ENCODE measurements at places on chromosomes 1 and 21.

DNA sequence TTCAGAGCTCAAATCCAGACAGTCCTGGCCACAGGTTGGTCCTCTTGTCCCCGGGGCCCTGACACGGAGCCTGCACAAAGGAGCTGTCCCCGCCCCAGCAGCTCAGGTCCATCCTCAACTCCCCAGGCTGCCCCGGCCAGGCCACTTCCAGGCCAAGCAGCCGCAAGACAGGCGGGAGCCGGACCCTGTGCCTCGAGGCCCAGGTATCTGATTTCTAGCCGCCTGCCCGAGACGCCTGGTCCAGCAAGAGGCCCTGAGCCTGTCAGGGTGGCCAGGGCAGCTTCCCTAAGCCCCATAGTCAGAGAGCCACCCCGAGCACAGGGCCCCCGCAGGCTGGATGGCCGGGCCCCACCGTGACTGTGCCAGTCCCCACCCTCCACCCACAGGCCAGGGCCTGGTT lies 165.3 kb downstream of the PRDM16 start:
- no peak for DNase-seq

DNA sequence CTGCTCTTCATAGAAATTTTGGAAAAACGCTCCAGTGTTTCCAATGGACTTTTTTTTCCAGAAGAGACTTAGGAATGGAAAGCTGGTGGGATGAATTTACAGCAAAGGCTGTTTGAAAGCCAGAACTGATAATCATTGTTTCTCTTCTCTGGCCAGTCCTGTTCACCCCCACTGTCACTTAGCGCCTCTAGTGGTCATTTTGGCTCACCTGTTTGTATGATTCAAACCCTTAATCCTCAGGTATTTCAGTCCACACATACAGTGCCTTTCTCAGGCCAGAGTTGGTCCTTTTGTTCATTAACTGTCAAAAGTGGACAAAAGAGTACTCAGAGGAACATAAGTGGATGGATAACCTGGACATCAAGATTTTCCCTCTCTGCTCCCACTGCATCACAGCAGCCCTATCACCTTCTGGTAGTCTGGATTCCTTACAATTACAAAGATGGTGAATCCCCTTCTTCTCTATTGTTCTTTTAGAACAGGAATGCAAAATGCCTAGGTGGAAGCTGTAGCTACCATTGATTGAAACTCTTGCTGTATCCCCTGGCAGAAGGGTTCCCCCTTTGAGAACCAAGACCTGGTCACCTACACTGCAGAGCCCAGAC lies 177.6 kb upstream of the OLFM3 start:
- no peak for DNase-seq

GRCh38 chr1:223496883-223497282 lies 103.7 kb downstream of the CCDC185 start:
- DNase-seq, result no peak

DNA sequence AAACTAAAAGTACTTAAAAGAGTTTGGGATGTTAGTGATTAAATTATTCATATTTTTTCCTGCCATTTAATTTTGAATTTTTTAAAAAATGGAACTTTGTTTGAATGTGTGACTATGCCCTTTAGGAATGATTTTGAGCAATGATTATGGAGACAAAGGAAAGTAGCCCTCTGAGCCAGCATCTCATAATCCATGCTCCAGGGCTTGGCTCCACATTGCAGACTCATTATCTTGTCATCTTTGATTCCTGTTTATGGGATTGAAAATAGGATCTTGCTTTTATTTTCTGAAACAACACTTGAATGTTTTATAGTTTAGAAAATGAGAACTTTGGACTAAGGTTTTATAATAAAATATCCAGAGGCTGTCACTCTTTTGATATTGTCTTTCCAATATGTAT lies 14.5 kb downstream of the AXDND1 start:
- no peak for DNase-seq

DNA sequence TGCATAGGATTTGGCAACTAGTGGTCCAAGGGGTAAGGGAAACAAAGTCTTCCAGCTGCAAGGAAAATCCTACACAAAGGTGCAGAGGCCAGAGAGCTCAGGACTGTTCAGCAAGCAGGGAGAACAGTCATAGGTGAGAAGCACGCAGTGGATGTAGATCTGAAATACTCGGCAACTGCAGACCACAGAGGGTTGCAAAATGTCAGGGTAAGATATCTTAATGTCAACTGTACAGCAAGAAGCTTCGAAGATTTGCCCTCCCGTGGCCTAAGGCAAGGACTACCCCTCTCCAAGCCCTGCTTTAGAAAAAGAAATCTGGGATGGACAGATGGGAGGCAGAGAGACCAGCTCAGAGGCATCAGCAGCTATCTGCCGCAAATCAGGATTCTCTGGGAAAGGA lies 153.4 kb upstream of the IRF2BP2 start:
- DNase-seq, result no peak

DNA sequence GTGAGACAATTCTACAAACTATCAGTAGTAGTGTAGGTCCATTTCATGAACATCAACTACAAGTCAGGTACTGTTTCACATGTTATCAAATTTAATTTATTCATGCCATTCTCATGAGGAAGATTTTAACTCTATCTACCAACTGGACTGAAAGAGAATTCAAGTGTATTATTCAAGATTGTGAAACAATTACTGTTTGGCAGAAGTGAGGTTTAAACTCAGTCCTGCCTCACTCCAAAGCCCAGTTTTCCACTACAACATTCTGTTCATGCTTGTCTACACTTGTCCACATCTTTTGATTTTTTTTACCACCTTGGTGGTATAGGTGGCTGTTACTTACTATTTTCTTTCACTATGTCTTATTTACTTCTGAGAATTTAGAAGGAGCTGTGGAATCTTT lies 272.9 kb downstream of the TGFB2 start:
- DNase-seq, result peak; percentile 28

DNA sequence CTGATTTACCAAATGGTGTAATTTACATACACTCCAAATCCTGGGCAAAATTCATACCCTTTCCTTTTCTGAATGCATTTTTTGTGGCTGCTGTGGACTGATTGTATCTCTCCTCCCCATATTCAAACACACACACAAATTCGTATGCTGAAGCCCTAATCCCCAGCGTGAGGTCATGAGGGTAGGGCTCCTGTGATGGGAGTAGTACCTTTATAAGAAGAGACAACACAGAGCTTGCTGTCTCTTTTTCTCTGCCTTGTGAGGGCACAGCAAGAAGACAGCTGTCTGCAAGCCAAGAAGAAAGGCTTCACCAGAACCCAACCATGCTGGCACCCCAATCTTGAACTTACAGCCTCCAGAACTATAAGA lies 24.4 kb downstream of the DUSP10 start:
- DNase-seq, result no peak

DNA sequence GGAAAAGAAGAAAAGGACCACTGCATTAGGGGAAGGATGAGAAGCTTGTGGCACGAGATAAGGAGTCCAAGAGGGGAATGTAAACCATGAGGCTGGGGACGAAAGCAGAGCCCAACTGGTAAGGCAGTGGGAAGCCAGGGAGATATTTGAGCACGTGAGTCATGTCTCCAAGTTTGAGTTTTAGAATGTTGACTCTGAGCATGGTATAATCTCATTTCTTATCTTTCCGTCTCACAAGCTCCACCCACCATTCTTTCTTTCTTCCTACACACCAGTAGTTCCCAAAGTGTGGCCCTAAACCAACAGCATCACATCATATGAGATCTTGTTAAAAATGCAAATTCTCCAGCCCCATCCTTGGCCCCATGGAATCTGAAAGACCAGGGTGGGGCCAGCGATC lies 145.3 kb downstream of the PLPP3 start:
- DNase-seq, result no peak

DNA sequence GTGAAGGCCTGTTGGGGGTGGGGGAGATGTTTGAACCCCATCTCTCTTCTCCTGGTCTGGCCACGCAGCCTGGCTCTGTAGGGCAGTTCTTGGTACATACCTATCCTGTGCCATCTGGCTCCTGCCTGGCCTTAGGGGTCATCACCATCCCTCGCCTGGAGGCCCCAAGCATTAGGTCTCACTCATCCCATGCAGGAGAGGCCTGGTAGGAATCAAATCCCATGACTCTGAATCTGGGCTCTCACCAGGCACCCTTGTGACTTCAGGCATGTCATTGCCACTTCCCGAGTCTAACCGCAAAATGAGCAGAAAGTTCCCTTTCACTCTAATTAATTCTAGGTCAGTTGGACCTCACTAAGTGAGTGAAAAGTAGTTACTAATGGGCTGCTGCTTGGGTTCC lies 37.2 kb downstream of the ETNK2 start:
- no peak for DNase-seq

GRCh38 chr1:161038523-161039153 lies at the start of gene TSTD1:
TSTD1 (minus strand) TSS chr1:161038964; CDS start chr1:161038889, 75 bp downstream.
- peak; percentile 32 for DNase-seq

- DNase-seq, result no peak
These were observed 12.1 kb downstream of the DYRK1A start for GRCh38 chr21:37378700-37379139.

- peak; percentile 96 for DNase-seq
These were observed 116.0 kb downstream of the ETS2 start for GRCh38 chr21:38921511-38922251.

GRCh38 chr1:68449901-68450300 lies at the start of gene RPE65:
RPE65 (minus strand) TSS chr1:68449954; CDS start chr1:68449905, 49 bp downstream.
- DNase-seq, result peak; percentile 57

DNA sequence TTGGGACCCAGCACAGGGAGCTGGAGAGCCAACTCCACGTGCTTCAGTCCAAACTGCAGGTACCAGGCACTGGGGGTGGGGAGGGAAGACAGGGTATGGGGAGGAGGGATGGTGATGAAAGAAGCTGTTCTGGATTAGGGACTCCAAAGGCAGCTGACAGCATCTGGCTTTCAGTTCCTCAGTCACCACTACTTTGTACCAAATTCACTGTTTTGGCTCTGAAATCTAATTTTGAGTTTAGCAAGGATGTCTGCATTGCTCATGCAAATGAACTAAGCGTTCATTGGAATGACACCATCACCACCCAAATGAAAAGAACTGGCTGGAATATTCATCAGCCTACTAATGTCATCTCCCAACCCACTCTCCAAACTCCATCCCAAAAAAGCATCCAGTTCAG lies 8.7 kb downstream of the C1orf74 start:
- DNase-seq, result no peak

DNA sequence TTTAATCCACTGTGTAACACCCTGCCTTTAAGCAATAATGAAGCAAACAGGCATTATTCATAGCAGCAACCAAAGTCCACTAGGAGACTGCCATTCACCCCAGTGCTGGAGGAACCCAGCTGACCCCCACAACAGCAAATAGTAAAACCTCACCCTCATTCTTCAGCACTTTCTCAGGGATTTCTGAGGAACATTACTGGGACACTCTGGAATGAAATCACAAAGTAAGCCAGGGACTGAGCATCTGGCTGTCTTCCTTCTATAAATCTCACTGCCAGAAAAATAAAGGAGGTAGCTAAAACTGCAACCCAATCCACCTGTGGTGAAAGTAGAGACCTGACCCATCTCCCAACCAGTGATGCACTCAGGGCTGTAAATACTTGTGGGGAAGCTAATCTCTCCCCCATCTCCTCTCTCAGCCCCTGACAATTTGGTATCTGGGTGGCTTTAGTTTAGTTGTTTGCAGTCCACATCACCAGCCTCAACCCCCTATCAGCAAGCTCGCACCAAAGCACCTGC lies 47.1 kb downstream of the COL6A1 start:
- DNase-seq, result no peak

DNA sequence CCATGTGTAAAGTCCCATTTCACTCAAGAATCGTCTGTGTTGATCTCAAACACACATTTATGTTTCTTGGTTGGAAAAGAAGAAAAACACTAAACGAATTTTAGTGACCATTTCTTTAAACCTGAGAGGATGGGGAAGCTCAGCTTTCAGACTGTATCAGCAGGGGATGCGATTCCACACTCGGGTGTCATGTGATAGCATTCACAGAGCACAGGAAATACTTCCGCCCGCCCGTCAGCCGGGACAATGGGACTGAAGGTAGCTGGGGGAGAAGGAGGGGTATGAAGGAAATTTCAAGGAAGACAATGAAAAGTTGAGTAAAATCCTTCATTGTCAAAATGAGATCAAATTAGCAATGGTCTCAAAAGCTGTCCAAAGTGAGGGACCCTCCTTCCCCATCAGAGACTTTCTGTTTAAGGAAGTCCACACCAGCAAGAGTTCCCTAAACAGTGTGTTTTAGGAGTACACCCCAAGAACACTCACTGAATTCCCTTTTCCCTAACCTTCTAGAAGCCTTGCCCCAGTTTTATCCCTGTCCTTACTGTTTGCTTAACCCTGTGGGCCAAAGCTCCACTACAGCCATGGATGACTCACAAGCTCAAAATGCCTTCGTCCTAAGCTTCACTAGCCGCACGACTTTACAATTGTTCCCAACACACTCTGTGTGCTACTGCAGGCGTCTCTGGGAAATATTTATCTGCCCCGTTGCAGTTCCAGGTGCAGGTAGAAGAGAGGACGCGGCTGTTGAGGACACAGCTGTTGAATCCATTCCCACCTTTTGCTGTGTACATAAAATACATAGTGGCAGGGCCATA lies 51.4 kb upstream of the SIM2 start:
- peak; percentile 87 for DNase-seq

GRCh38 chr1:14602136-14602535 lies 3.7 kb downstream of the KAZN start:
- DNase-seq, result peak; percentile 63

DNA sequence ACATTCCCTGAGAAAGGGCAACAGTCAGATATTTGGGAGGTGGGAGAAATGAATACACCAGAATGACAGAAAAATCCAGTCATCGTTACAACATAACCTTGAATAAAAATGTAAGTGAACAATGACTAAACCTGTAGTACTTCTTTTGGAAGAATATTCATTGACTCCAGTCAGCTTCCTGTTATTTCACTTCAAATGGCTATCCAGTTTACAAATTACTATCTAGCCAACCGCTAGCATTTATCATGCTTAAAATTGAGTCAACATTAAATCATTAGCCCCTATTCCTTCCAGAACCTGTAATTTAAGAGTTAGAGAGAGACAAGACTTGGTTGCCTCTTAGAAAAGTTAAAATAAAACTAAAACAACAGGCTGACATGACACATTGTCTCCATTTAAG lies 33.6 kb downstream of the WLS start:
- peak; percentile 77 for DNase-seq

DNA sequence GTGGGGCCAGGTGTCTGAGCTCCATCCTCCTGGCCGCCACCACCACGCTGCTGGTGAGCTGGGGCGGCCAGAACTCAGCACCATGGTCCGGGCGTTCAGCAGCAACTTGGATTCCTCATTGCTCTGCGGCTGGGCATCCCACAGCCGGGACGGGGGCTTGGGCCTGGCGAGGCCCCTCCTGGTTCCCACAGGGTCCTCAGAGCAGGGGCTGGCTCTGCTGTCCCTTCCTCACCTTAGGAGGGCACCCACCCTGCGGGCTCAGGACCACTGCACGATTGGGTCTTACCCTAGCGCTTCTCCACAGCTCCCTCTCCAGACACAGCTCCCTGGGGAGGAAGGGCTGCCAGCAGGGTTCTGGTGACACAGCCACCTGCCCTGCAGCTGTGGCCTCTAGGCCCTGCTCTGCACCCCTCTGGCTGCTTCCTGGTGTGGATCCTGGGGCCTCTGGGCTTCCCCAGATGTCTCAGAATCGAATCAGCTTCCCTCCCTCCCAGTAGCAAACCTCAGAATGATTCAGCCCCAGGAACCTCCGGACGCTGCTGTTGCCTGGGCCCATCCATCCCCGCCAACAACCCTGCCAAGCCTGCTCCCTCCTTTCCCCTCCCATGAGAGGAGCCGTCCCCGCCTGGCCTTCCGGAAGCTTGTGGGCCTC lies 25.0 kb downstream of the CRYAA start:
- DNase-seq, result peak; percentile 44

Data from renal cortical epithelial cell (primary cell).